Activated T-cell treated with anti-CD3 and anti-CD28 coated beads, Interleukin-2, amount 50 U/mL, for 72 hours (primary cell): ENCODE measurements at places on chromosomes 6 and 20. TPM values are rescaled to one million over a fixed set of nuclear protein-coding genes. Genes with fewer than 3 reads are reported as not detected.

PCMTD2 gene
- total RNA-seq: 52.8 TPM

MCCD1 gene
- total RNA-seq: not detected

ZNF831 gene
- total RNA-seq: 9.0 TPM

TMEM217 gene
- total RNA-seq: 6.8 TPM

REM1 gene
- total RNA-seq: not detected

OR12D3 gene
- total RNA-seq: not detected

MYB gene
- 91.4 TPM for total RNA-seq

SLC22A23 gene
- 2.0 TPM for total RNA-seq

SNAI1 gene
- 1.3 TPM for total RNA-seq

TCP11 gene
- total RNA-seq: not detected

TBC1D32 gene
- 10.4 TPM for total RNA-seq

GFRAL gene
- total RNA-seq: not detected

CLPSL2 gene
- total RNA-seq: not detected

BPIFB2 gene
- not detected for total RNA-seq

PRDM13 gene
- not detected for total RNA-seq

RBBP9 gene
- total RNA-seq: 30.6 TPM
